Fibroblast of villous mesenchyme (primary cell): ENCODE measurements at places on chromosomes 6 and 20. TPM values are rescaled to one million over a fixed set of nuclear protein-coding genes. Genes with fewer than 3 reads are reported as not detected.

DNA sequence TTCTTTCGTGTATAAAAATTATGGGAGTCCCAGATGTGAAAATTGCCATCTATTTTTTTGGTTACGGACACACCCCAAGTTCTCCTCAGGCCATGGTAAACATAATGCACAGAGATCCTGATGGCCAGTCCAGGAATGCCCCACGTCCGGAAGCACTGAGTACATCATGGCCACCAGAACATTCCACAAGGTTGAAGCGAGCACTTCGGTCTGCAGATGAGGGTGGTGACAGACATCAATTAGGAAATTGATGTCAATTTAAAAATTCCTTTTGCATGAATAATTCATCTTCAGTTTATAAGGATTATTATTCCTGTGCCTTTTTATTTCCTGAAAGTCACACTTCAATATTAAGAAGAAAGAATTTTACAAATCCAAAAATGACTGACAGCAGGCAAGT lies 13.2 kb upstream of the EXOC2 start:
- no peak for DNase-seq

- DNase-seq: no peak
Observed at GRCh38 chr6:117074672-117075071, 190.7 kb upstream of the VGLL2 start.

- no peak for DNase-seq
Observed at GRCh38 chr6:82360552-82360951, 3.1 kb upstream of the TPBG start.

DNA sequence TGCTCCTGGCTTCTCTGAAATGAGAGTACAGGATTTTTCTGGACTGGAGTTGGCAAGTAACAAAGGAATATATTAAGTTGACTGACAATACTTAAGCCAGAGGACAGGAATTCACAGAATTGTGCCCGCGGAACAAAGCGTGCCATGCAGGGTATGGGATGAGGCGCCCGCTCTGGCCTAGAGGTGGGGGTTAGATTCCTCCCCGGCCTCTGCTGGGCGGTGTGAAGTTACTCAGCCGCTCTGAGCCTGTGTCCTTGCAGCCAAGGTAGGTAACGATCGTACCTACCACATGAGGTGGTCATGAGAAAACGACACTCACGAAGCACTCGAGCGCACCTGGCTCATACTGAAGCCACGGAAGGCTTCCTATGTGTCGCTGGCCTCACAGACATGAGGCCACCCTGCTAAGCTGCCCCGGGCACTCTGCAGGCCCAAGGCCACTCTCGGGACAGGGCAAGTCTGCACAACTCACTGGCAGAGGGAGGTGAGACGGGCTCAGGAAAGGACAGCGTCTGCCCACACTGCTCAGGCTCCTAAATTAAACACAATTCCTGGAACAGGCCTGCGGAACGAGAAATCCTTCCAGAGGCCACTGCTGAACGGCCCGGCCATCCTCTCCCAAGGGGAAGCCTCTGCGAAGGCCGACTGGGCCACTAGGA lies 70.8 kb downstream of the PSMG4 start:
- DNase-seq: no peak

Gene HLA-DQA2
- not detected in 2 replicates for total RNA-seq

GRCh38 chr20:4720977-4721349 lies 746 bp upstream of the PRND start:
- no peak for DNase-seq

DNA sequence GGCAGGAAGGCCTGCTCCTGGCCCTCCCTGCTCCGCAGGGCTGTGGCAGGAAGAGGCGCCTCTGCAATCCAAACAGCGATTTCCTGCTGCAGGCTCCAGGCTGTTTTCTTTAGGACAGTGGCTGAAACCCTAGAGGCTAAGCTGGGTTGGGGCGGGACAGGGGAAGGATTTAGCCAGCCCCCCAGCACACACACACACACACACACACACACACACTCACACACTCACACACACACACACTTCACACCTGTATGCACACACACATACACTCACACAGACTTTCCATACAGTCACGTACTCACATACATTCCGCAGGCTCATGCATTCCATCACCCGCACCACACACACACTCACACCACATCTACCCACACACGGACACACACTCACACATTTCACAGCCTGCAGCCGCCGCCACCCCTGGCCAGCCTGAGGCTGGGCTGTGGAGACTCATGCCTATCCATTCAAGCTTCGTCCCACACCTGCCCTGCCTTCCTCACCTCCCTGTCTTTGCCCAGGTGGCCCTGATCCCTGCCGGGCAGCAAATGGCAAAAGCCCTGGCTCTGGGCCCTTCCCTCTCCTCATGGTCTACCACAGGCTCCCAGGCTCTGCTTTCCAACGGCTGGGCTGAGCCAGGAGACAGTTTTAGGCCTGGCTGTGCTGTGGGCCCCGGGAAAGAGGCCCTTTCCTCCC lies 17.9 kb downstream of the MDFI start:
- peak; percentile 10 for DNase-seq

Gene KCNQ2
- total RNA-seq: not detected in 2 replicates

Gene TFAP2D
- not detected in 2 replicates for total RNA-seq

Gene MDFI
- not detected in 2 replicates for total RNA-seq
